ENCODE measurements at places on chromosomes 7 and 10.

DNA sequence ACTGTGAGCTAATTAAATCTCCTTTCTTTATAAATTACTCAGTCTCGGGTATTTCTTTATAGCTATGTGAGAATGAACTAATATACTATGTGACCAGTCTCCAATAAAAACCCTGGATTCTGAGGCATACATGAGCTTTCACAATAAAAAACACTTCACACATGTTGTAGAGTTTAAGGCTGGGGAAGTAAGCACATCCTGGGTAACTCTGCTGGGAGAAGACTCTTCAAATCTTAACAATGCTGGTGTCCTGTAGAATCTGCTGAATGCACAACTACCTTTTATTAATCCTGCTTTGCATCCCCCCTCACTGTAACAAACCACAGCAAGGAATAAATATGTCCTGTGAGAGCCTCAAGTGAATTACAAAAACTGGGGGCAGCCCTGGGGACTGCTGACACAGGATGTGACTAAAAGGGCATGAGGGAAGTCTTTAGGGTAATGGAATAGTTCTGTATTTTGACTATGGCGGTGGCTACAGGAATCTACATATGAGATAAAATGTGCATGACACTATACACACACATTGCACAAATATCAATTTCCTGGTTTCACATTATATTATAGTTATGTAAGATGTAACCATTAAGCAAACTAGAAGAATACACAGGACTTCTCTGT lies 45.1 kb upstream of the KCTD7 start:
- peak; percentile 39 for DNase-seq

DNA sequence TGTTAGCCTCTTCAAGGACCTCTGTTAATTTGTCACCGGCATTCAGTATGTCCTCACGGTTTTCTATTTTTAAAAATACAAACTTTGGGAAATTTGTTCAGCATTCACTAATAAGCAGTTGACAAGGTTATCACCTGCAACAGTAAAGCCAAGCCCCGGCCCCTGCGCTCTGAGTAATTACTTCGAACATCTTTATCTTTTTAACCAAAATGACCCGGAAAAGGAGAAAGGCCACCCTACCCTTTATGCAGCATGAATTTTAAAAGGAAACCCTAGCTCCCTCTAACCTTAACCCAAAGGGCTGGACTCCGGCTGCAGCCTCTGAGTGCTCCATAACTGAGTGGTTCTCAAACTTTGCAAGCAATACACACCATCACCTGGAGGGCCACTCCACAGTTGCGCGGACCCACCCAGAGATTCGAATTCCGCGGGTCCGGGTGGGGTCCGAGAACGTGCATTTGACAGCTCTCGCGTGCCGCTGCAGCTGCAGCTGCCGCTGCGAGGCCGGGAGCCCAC lies 940 bp downstream of the NSMCE4A start:
- DNase-seq, result no peak

- no peak for DNase-seq
These were observed 30.5 kb downstream of the ITPRIP start for GRCh38 chr10:104307576-104308438.

DNA sequence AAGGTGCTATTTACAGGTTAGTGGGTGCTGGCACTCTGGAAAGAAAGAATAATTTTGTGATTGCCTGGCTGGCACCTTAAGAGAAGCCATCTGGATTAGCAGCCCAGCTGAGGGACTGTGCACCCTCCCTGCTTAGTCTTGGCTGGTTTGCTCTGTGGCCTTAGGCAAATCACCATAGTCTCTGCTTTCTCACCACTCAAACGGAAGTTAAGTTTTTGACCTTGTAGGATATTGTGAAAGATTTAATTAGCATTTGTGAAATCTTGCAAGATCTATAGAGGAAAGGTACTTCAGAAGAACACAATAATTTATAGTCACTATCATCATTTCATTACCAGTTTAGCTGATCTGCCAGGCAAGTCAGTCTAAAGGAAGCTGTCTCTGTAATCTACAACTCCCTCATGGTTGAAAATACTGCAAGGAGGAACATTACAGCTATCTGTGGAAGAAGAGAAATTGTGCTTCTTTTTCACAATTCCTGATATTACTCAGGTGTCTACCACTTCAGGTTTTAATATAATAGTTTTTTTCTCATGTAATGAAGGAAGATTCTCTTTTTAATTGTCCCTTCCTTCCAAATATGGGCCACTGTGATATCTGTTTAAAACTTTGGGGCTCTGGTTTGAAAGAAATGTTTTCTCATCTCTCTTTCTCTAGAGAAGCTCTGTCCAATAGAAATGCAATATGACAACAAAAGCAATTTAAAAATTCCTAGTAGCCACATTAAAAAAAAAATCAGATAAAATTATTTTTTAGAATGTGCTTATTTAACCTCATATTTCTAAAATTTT lies 219.6 kb downstream of the PTEN start:
- peak; percentile 50 for DNase-seq

DNA sequence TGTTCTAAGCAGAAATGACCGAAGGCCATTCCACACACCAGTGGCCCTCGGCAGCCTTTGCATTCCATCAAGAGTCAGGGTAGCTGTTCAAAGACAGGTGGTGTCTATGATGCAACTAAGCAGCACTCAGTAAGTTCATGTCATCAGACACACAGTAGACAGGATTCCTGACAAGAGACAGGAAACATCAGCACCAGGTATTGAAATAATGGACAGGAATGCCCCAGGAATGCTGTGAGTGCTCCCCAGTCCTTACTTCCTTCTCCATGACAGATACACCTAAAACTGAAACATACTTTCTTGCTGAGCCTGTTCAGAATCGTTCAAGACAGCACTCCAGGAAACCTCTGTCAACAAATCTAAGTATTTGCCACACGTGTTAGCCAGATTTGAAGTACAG lies 204.4 kb downstream of the TPST1 start:
- no peak for DNase-seq

Measured in Kasumi-1 (cell line).